ENCODE measurements at places on chromosomes 11 and 22. TPM values are rescaled to one million over a fixed set of nuclear protein-coding genes. Genes with fewer than 3 reads are reported as not detected.

DNA sequence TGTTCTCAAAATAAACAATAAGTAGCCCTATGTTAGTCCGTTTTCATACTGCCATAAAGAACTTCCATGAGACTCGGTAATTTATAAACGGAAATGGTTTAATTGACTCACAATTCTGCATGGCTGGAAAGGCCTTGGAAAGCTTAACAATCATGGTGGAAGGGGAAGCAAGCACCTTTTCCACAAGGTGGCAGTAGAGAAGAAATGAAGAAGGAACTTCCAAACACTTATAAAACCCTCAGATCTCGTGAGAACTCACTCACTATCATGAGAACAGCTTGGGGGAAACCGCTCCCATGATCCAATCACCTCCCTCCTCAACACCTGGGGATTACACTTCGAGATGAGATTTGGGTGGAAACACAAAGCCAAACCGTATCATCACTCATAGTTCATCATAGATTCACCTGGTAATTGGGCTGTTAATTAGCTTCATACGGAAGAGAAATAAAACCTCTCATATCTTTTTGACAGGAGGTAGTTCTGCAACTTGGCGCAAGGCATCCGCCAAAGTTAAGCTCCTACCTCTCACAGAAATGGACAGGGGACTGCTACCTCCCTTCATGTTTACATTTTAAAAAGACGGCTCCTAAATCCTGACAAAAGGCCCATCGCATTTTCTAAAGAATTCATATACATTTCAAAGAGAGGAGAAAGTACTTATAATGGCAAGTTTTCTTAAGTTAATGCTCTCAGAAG lies 49.0 kb downstream of the MUC15 start:
- H3K4me1 ChIP-seq = no peaks in the 10 kb centered on the region
- H3K27ac ChIP-seq = no peak overlapping the region
- H3K27me3 ChIP-seq = no peaks in the 10 kb centered on the region

DNA sequence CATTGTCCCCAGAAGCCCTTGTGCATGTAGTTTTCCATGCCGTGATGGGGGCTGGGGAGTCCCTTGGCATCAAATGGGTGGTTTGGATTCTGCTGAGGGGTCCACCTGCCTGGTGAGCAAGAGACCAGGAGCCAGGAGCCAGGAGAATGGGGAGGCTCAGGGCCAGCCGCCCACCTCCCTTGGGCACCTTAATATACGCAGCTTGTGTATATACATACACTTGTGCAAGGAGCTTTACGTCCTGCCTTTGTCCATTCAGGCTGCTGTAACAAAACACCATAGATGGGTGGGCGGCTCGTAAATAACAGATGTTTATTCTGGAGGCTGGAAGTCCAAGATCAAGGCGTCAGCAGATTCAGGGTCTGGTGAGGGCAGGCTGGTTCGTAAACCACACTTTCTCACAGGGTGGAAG lies 62.5 kb downstream of the SMIM38 start:
- H3K27me3 ChIP-seq = no peaks in the 10 kb centered on the region
- no peaks in the 10 kb centered on the region for H3K4me1 ChIP-seq
- H3K36me3 ChIP-seq = no peaks in the 10 kb centered on the region
- no peak overlapping the region for H3K4me3 ChIP-seq

DNA sequence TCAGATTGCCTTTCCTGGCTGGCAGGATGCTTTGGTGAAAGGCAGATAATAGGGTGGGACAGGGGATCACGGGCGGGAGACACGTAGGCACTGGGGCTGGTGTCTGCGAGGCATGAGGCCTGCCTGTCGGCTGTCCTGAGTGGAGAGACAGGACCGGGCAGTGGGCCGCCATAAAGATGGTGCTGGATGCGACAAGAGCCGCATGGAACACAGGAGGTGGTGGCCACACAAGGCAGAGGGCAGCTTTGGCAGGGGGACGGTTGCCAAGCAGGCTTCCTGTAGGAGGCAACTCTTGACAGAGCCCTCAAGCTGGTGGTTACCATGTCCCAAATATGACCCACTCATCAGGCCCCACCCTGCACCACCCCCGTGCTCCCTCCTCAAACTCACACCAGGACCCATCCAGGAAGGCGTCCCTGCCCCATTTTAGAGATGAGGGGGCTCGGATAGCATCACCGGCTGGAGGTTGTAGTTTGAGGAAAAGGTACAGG lies 4.9 kb upstream of the PPARA start:
- no peaks in the 10 kb centered on the region for H3K27me3 ChIP-seq
- DNase-seq = peak; percentile 51
- peaks cover 9% of the 10 kb centered on the region for H3K4me1 ChIP-seq
- no peak overlapping the region for H3K27ac ChIP-seq

DNA sequence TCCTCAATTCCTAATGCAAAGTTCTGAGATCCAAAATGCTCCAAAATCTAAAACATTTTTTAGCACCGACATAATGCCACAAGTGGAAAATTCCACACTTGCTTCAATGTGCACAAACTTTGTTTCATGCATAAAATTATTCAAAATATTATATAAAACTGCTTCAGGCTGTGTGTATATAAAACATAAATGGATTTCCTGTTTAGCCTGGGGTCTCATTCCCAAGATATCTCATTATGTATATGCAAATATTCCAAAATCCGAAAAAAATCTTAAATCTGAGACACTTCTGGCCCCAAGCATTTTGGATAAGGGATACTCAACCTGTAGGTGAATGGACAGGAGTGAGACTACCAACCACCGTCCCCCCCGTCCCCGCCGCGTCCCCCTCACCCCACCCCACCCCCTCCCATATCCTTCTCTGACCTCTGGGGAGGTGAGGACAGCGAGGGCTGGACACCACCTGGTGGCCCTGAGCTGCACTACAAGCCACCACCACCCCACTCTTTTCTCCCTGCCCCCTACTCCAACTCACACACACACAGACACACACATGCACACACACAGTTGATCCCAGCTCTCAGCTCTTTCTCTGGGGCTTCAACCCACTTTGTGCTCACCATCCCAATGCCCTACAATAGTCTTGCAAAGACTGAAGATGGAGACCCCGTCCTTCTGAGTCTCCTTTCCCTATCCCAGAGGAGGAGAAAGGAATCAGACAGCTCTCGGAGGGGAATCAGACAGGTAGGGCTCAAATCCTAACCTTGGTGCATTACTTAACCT lies 101.0 kb downstream of the PDE2A start:
- H3K27me3 ChIP-seq = no peaks in the 10 kb centered on the region
- H3K36me3 ChIP-seq = no peaks in the 10 kb centered on the region
- H3K27ac ChIP-seq = no peak overlapping the region
- H3K4me3 ChIP-seq = no peak overlapping the region

DNA sequence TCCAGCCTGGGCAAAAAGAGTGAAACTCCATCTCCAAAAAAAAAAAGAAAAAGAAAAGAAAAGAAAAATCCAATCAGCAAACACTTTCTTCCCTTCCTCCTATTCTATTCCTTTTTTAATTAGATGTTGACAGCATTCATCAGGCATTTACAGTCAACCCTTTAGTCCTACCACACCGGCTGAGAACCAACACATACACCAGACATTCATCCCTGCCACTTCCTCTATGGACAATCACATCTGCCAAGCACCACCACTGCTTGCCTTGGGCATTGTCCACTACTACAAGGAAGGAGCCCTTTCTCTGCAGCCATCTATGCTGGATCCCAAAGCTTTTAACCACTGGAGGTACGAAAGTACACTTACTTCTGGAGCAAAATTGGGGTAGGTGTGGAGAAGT lies 9.4 kb upstream of the SLN start:
- H3K4me3 ChIP-seq = no peak overlapping the region
- no peak for DNase-seq
- no peaks in the 10 kb centered on the region for H3K36me3 ChIP-seq
- no peak overlapping the region for H3K27ac ChIP-seq

GRCh38 chr11:79311461-79311860 lies 129.4 kb downstream of the TENM4 start:
- H3K36me3 ChIP-seq = no peaks in the 10 kb centered on the region
- no peak for DNase-seq
- no peak overlapping the region for H3K4me3 ChIP-seq
- no peaks in the 10 kb centered on the region for H3K27me3 ChIP-seq
- no peaks in the 10 kb centered on the region for H3K4me1 ChIP-seq

DNA sequence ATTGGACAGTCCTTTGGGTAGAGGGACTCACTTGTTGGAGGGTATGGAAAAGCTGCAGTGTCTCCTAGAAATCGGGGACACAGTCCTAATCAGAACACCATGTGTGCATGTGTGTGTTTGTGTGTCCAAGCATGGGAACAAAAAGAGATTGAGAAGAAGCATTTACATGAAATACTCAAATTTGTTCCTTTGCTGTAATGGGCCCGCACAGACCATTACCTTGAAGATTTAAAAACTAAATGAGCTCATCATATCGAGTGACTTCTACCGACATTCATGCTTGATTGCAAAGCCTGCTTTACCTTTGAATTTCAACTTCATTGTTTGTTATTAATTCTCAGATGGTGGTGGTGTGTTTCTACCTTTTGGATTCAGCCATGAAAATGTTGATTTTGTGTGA lies 106.9 kb downstream of the ZBTB16 start:
- H3K36me3 ChIP-seq = peaks cover 24% of the 10 kb centered on the region
- H3K27ac ChIP-seq = peak overlapping the region; percentile 96
- H3K4me1 ChIP-seq = peaks cover 96% of the 10 kb centered on the region
- no peaks in the 10 kb centered on the region for H3K27me3 ChIP-seq
- DNase-seq = no peak

GRCh38 chr11:55949330-55949729 lies 13.1 kb upstream of the OR5I1 start:
- no peaks in the 10 kb centered on the region for H3K27me3 ChIP-seq
- DNase-seq = no peak
- H3K36me3 ChIP-seq = no peaks in the 10 kb centered on the region
- H3K27ac ChIP-seq = no peak overlapping the region

- H3K36me3 ChIP-seq = no peaks in the 10 kb centered on the region
- no peak overlapping the region for H3K27ac ChIP-seq
- H3K27me3 ChIP-seq = no peaks in the 10 kb centered on the region
These were observed 65.9 kb upstream of the PICALM start for GRCh38 chr11:86134580-86135318.

- no peaks in the 10 kb centered on the region for H3K27me3 ChIP-seq
- no peak for DNase-seq
- H3K4me1 ChIP-seq = no peaks in the 10 kb centered on the region
- H3K36me3 ChIP-seq = no peaks in the 10 kb centered on the region
These were observed 12.6 kb upstream of the UCP2 start for GRCh38 chr11:73995247-73995646.

DNA sequence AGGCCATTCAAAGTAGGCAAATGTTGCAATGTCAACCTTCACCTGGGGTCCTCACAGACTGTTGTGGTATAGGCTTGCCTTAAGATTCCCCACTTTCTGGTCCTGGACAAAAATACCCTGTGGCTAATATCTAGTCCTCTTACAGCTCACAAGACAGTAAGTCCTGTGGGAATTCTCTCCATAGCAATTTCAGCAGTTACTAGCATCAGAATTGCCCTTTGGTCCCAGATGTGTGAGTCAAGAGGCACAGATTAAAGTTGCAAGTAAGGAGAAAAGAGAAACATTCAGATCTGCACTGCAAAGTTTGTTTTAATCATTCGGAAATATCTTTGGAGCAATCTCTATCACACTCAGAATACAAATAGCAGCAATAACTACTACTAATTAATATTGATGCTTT lies 420.2 kb downstream of the NTM start:
- no peaks in the 10 kb centered on the region for H3K36me3 ChIP-seq
- no peaks in the 10 kb centered on the region for H3K27me3 ChIP-seq
- H3K4me1 ChIP-seq = no peaks in the 10 kb centered on the region
- no peak overlapping the region for H3K27ac ChIP-seq
- no peak for DNase-seq

- no peak for DNase-seq
- no peak overlapping the region for H3K4me3 ChIP-seq
- no peaks in the 10 kb centered on the region for H3K4me1 ChIP-seq
- no peaks in the 10 kb centered on the region for H3K27me3 ChIP-seq
- no peak overlapping the region for H3K27ac ChIP-seq
- no peaks in the 10 kb centered on the region for H3K36me3 ChIP-seq
These were observed 715.1 kb upstream of the API5 start for GRCh38 chr11:42596576-42597145.

- DNase-seq = no peak
- H3K4me1 ChIP-seq = no peaks in the 10 kb centered on the region
- H3K36me3 ChIP-seq = no peaks in the 10 kb centered on the region
- H3K27me3 ChIP-seq = no peaks in the 10 kb centered on the region
These were observed 413.6 kb downstream of the OPCML start for GRCh38 chr11:133118563-133119268.

DNA sequence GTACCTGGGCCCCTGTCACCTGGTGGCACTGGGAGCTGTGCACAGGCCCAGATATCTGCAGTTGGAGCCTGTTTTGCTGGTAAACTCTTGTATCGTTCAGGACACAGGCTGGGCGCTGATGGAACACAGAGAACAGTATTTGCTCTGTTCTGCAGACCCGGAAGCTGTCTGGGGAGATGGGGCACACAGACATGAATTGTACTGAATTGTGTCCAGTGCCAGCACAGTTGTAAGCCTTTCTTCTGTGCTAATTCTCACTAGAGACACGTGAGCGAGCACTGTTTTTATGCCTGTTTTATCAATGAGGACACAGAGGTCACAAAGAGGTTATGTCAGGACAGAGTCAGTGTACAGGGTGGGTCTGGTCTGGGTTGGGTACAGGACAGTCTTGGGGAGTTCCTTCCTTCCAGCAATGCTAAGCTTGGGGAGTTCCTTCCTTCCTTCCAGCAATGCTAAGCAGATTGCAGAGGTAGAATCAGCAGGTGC lies 24.4 kb upstream of the ACR start:
- H3K4me1 ChIP-seq = peaks cover 18% of the 10 kb centered on the region
- no peak overlapping the region for H3K27ac ChIP-seq
- H3K36me3 ChIP-seq = no peaks in the 10 kb centered on the region
- DNase-seq = no peak
- H3K4me3 ChIP-seq = no peak overlapping the region
- no peaks in the 10 kb centered on the region for H3K27me3 ChIP-seq

DNA sequence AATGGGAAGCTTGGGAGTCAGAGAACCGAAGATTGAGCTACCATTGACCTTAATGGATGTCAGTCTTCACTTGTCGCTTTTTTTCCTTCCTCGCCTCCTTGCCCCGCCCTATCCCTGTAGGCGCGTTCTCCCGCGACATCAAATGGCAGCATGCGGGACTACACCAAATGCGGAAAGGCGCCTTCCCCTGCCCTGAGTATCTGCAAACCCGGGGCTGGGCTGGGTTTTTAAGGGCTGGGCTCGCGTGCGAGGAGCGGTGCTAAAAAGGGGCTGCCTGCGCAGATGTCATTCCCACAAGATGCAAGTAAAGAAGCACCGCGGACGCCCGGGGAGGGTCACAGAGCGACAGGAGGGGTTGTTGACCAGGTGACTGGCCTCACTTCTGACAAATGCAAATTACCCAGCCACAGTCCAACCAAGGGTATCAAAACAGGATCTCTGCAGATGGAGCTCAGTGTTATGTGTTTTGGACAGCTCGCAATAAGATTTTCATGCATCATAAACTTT lies 4.7 kb upstream of the FAM111B start:
- H3K4me3 ChIP-seq = no peak overlapping the region
- H3K27me3 ChIP-seq = no peaks in the 10 kb centered on the region
- peak; percentile 70 for DNase-seq
- H3K27ac ChIP-seq = no peak overlapping the region

ACO2 gene
- 68.4 TPM for total RNA-seq

RFPL3 gene
- not detected for total RNA-seq

F2 gene
- total RNA-seq = 0.40 TPM

GAB4 gene
- not detected for total RNA-seq

GVQW3 gene
- 4.8 TPM for total RNA-seq
